ENCODE measurements at places on chromosomes 2 and 18.

DNA sequence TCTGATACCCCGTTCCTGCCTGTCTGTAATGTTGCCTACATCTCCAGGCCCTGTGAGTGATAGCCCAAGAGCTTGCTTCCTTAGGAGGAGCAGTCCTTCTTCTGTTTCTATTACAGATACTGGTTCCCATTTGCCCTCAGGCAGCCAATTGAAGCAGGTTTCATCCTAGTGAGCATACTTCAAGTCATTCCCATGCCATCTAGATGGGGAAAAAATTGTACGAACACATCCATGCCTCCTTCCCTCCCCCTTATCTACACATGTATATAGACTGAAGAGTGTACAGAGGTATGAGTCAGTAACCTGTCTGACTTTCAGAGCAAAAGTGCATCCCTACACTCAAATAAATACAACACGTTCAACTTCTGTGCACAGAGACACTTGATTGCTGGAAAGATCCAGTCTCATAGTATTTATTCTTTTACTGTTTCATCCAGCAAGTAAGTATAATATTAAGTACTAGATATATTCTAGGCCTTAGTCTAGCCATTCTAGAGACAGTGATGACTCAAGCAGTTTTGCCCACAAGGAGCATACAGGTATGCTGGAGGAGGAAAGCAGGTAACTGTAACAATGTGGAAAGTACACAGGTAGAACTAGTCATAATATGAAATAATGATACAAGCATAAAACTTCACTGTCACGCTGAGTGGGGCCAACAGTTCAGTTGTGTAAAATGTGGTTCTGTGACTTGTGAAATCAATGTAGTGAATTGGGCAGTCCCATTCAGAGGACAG lies 153.4 kb downstream of the MGAT5 start:
- no peaks in the 10 kb centered on the region for H3K27me3 ChIP-seq
- H3K36me3 ChIP-seq: no peaks in the 10 kb centered on the region
- H3K27ac ChIP-seq: no peak overlapping the region

GRCh38 chr2:180520921-180521581 lies 459.4 kb upstream of the UBE2E3 start:
- no peak overlapping the region for H3K27ac ChIP-seq
- H3K4me3 ChIP-seq: no peak overlapping the region
- H3K36me3 ChIP-seq: no peaks in the 10 kb centered on the region
- no peak for DNase-seq
- no peaks in the 10 kb centered on the region for H3K27me3 ChIP-seq

- H3K4me1 ChIP-seq: peaks cover 20% of the 10 kb centered on the region
- peak; percentile 80 for DNase-seq
- H3K27me3 ChIP-seq: no peaks in the 10 kb centered on the region
Measured at GRCh38 chr2:173159791-173160463, 84.3 kb downstream of the MAP3K20 start.

DNA sequence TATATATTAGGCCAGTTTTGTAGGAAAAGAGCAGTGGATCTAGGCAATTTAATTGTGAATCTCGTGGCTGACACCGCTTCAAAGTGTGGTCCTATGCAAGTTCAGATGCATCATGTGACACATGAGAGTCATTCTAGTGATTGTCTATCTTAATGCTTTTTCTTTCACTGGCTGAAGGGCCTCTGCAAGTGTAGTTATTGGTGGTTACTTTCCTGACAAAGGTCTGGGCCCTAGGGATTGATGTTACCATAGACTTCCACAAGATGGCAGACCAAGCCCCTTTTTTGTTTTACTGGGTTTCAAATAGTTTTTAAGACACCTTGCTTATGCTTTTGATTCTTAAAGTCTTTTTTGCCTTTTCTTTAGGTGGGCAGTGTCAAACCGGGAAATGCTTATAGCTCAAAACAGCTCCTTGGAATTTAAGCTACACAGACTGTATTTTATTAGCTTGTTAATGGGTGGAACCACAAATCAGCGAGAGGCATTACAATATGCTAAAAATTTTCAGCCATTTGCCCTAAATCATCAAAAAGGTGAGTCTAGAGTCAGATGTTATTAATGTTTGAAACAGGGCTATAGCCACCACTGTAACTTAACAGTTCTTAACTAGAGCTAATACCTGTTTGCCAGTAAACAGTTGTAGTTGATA lies 25.9 kb downstream of the CD8A start:
- no peaks in the 10 kb centered on the region for H3K36me3 ChIP-seq
- H3K27ac ChIP-seq: no peak overlapping the region
- H3K4me1 ChIP-seq: peaks cover 4% of the 10 kb centered on the region
- no peak overlapping the region for H3K4me3 ChIP-seq
- DNase-seq: no peak

GRCh38 chr2:39179974-39180960 lies 59.4 kb upstream of the SOS1 start:
- H3K27ac ChIP-seq: no peak overlapping the region
- H3K36me3 ChIP-seq: no peaks in the 10 kb centered on the region
- H3K4me3 ChIP-seq: no peak overlapping the region
- no peak for DNase-seq
- no peaks in the 10 kb centered on the region for H3K4me1 ChIP-seq
- no peaks in the 10 kb centered on the region for H3K27me3 ChIP-seq

DNA sequence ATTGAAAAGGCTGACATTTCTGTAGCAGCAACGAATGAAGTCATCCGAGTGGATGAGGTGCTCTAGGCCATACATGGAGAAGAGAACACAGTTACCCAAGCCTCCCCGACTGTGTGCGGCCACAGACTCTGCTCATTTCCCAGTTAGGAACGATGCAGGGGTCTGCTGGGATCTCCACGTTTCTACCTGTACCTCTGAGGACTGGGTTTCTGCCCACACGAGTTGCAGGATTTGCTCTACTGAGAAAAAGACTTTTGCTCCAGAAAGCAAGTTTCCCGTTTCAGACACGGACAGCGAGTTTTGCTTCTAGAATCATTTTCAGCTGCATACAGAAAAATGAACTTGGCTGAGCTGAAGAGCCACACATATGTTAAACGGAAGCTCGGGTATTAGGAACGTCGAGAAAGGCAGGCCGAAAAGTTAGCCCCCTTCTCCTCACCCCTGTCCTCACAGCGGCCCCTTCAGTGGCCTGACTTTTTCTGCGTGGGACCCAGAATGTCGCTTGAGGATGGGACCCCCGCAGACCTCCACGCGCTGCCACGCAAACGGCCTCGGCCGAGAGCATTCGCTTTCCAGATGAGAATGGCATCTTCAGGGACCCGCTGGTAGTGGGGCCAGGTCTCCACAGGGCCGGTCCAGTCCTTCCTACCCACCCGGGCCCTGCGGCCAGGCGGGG lies 582 bp upstream of the RAB31 start:
- peak overlapping the region; percentile 59 for H3K27ac ChIP-seq
- H3K27me3 ChIP-seq: no peaks in the 10 kb centered on the region
